SW 1271 (cell line): ENCODE measurements at places on chromosomes 11 and 22.

DNA sequence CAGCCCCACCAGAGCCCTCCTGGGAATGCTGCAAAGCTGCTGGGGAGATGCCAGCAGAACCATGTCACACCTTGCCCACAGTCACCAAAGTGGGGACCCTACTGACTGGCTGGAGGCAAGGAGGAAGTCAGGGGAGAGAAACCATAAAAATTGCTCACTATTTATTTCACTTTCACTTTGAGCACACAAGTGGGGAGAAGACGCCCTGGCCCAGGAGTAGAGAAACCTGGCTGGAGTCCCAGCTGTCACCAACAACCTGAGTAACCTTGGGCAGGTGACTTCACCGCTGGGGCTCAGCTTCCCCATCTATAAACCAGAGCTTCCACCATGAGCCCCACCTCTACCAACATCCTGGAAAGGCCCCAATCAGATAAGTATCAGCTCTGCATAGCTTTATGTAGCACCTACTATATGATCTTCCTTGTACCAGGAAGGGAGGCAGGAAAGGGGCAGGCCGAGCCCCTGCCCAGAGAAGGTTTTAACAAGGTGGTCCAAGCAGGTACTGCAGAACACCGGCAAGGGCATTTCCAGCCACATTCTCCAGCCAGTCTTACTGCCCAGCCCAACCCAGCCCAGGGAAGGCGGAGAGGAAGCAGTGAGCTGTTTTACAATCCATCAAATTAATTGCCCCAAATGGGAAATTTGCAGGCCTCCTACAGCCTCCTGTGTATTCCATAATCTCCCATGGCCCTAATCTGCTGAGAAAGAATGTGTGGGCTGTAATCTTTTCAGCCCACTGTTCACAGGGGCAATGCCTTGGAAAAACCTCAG is 27.6 kb downstream of the PLEKHA7 start:
- DNase-seq: no peak

GRCh38 chr11:75337195-75337654 is 14.2 kb downstream of the ARRB1 start:
- no peak for DNase-seq

GRCh38 chr22:48738204-48738980 is 1089.3 kb downstream of the BRD1 start:
- DNase-seq: no peak

DNA sequence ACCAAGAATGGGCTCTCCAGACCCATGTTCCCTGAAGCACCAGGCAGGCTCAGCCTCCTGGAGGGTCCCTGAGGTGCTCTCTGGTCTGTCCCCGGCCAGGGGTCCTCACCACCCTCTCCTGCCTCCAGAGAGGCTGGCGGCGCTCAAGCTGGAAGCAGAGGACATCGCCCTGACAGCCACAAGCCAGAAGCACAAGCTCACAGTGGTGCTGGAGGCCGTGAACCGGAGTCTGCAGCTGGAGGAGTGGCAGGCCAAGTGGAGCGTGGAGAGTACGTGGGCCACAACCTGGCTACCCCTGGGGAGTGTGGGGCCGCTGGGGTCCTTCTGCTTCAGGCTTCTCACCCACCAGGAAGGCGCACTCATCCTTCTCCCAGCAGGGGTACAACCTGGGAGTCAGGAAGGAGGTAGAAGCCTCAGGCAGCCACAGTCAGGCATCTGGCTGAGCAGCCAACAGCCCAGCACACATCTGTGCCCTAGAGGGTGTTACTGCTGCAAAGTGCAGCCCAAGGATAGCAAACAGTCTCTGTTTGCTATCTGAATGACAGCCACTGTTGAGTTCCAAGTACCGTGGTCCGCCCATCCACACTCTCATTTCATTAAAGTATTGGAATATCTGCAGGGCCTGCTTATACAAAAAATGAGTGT is 8.4 kb downstream of the PARVG start:
- no peak for DNase-seq

- DNase-seq: no peak
Measured at GRCh38 chr22:35257002-35257320, 332 bp upstream of the HMGXB4 start.

DNA sequence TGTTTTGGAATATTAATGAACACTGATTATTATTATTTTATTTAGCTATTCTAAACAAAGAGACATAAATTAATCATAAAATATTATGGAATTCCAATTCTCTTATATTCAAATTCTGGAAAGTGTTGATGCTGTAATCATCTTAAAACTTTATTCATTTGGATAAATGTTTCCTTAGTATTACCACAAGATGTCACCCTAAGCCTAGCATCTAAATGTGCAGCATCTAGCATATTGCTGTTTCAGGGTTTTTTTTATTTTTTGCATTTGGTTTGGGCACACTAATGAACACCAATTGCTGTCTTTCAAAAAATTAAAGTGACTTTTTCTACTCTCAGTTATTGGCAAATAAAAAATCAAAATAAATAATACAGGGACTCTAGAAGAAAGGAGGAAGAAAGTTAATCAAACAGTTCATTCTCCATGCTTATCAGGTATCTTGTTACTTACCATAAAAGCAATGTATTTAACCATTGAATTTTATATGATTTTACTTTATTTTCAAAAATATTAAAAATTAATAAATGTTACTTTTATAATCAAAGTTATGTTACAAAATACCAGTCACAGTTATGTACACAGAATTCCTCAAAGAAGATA is 31.8 kb downstream of the DLG2 start:
- DNase-seq: peak; percentile 62

- no peak for DNase-seq
Measured at GRCh38 chr11:65301491-65302329, 13.0 kb upstream of the CDC42EP2 start.

GRCh38 chr11:119472186-119472855 is 49.3 kb upstream of the THY1 start:
- DNase-seq: no peak

- DNase-seq: no peak
Measured at GRCh38 chr11:100865443-100866065, 178.5 kb downstream of the ARHGAP42 start.

- DNase-seq: no peak
Measured at GRCh38 chr11:57650739-57651090, 1.0 kb upstream of the YPEL4 start.
